ENCODE measurements at places on chromosomes 6 and 20.
A peak's percentile ranks its signal among the peaks of the same experiment; 100 is the strongest.

- peak; percentile 68 for DNase-seq
Observed at GRCh38 chr6:149484733-149485700, at the start of gene ZC3H12D. Gene ZC3H12D (minus strand): TSS chr6:149485014. CDS start chr6:149474543, 10,471 bp downstream.

DNA sequence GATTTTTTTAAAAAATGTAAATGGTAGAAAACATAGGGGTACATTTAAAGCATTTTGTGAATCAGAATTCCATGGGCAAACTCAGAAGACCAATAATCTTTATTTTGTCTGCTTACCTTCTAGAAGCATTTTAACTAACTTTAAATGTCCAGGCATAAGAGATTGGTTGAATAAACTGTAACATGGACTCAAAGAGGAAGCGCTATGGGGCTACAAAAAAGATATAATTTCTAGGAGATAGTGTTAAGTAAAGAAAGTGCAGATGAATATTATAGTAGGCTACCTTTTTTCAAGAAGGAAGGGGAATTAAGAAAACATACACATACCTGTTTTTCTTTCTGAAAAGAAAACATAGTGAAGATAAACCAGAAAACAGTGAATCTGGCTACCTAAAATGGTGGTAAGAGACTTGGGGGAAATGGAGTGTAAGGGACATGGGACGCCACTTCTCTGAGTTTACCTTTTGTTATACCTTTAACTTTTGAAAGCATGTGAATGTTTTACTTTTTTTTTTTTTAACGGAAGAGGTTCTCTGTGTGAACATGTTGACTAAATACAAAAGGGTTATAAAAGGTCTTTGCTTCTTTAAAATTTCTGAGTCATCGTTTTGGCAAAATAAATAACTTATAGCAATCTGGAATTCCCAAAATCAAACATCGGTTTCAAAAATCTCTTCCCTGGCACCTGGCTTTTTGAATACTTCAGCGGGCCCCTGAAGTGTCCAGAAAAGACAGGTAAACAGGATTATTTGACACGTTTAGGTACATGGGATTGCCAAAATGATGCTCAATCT is 133.4 kb downstream of the OR2B2 start:
- no peak for DNase-seq

- DNase-seq = peak; percentile 37
Observed at GRCh38 chr20:14142171-14142570, 146.9 kb downstream of the MACROD2 start.

DNA sequence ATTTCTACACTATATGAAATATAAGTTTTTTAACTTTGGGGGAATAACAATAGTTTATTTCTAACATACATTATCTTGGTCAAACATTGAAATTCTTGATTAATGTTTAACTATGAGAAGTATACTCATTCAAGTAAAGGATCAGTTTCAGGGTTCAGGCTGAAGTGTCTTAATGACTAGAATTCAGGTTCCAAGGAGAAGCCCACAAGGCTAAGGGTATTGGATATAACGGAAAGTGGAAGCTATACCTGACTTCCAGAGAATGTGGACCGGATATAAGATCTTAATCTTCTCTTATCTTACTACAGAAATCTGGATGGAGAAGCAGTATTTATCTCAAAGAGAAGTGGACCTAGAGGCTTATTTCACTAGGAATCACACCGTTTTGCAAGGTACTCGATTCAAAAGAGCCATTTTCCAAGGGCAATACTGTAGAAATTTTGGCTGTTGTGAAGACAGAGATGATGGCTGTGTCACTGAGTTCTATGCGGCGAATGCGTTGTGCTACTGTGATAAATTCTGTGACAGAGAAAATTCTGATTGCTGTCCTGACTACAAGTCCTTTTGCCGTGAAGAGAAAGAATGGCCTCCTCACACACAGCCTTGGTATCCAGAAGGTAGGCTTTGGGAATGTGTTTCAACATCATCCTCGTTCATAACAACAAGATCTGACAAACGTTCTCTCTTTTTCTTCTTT is at the start of gene TINAG:
TSS of gene TINAG (plus strand) at position 153 of the 697 bp plus-strand sequence. CDS start at position 263, 110 bp downstream.
- DNase-seq = no peak

DNA sequence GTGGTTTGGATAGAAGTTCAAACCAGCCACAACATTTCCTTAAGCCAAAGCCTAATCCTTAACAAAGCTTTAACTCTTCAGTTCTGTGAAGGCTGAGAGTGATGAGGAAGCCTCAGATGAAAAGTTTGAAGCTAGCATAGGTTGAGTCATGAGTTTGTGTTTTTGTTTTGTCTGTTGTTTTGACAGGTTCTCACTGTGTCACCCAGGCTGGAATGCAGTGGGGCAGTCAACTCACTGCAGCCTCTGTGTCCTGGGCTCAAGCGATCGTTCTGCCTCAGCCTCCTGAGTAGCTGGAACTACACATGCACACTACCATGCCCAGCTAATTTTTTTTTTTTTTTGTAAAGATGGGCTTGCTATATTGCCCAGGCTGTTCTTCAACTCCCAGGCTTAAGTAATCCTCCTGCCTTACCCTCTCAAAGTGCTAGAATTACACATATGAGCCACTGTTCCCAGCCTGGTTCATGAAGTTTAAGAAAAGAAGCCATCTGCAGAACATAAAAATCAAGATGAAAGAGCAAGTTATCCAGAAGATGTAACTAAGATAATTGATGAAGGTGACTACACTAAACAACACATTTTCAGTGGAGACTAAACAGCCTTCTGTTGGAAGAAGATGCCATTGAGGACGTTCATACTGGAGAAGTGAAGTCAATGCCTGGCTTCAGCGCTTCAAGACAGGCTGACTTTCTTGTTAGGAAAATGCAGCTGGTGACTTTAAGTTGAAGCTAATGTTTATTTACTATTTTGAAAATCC is 96.2 kb downstream of the SMAP1 start:
- no peak for DNase-seq

DNA sequence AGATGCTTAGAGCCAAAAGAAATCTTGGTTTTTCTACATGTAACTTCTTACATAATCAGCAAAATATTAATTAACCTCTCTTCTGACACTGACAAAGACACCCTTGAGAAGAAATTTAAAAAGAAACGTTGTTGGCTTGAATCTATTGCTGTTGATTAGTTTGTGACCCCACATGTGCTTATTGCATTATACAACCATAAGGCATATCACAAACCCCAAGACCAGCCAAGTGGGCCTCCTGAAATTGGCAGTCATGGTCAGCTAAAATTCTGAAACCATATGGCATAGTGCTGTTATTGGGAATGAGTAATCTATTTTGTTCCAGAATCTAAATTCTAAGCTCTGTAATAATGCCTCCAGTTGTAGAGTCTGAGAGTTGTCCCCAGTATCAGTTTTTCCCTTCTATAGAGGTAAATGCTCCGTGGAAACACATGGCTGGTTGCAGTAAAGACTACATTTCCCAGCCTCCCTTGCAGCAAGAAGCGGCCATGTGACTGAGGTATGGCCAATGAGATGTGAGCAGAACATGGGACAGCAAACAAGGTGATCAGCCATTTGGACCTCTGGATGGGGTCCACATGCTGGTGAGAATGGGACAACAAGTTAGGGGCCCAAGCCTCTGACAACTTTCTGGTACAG is 42.3 kb upstream of the PTPN1 start:
- DNase-seq = peak; percentile 55

DNA sequence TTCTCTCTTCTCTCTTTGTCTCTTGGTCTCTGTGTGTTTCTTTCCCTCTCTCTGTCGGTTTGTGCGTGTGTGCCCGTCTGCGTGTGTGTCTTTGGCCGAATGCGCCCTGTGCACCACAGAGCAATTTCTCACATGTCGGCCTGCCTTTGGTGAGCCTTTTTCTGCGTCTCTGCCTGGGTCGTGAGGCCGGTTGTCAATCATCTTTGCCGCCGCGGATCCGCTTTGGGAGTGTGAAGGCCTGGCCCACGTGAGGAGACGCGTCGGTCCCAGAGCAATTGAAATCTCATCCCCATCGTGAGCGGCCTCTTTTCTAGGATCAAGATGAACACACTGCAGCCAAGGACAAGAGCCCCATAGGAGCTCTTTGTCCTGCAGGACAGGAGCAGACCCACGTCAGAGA is 580.7 kb upstream of the ZNF337 start:
- no peak for DNase-seq

GRCh38 chr6:163986313-163986712 is 571.8 kb downstream of the QKI start:
- DNase-seq = no peak

DNA sequence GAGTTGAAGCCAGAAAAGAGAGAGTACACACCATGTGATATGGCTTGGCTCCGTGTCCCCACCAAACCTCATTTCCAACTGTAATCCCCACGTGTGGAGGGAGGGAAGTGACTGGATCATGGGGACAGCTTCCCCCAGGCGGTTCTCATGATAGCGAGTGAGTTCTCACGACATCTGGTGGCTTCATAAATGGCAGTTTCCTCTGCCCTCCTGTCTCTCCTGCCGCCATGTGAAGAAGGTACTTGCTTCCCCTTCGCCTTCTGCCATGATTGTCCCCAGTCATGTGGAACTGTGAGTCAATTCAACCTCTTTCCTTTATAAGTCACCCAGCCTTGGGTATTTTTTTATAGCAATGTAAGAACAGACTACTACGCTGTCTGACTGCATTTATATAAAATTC is 40.3 kb downstream of the TAF4 start:
- peak; percentile 53 for DNase-seq

- no peak for DNase-seq
Observed at GRCh38 chr6:111939902-111940301, 66.7 kb upstream of the FYN start.

GRCh38 chr6:38739532-38739931 is 24.4 kb downstream of the DNAH8 start:
- DNase-seq = no peak

DNA sequence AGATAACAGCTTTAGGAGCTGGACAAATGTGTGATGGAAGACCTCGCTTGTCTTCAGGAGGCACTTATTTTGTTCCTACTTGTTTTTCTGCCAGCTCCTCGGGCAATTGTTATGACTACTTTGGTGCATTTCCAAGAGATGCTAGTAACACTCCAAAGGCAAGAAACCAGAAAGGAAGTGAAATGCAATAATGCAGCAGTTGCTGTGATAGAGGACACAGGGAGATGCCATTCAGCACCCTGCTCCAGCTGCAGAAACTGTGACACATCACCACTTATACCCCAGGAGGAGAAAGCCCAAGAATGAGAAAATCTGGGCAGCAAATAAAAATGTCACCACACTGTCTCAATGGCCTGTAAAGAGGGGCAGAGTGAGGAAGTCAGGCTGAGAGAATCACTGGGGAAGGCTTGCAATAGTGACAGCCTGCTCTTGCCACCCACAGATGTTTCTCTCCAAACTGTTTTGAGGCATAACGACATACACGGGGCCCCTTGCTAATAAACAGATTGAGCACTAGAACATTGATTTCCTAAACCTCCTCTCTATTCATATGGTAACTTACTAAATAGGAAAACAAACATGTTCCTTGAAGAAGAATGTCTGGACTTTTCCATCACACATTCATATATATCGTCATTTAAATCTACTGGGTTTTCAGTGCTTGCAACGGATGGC is 231.0 kb upstream of the PRND start:
- DNase-seq = no peak

- DNase-seq = no peak
Observed at GRCh38 chr20:30281584-30282197, 975.8 kb upstream of the DEFB115 start.

DNA sequence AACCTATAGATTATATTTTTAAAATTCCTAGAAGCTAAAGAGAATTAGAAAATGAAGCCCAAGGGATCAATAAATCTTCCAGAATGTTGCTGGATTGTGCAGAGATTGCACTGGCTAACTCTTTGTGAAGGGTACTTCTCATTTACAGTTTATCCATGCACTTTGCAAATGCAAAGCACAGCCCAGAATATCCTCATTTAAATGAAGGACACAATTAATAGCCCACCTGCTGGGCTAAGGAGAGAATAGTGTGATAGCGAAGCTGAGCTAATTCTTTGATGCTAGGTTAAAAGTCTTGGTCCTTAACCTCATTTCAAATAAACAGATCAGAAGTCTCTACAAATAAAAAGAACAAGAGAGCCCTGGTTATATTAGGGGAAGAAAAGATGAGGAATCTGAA is 72.5 kb downstream of the SMPDL3A start:
- DNase-seq = no peak

GRCh38 chr6:53172468-53172803 is 23.8 kb upstream of the GCM1 start:
- no peak for DNase-seq

- DNase-seq = no peak
Observed at GRCh38 chr6:166839569-166839968, 116.8 kb downstream of the RNASET2 start.

Data from NB4 (cell line).